HFFc6 (cell line): ENCODE measurements at places on chromosomes 16 and 17.

DNA sequence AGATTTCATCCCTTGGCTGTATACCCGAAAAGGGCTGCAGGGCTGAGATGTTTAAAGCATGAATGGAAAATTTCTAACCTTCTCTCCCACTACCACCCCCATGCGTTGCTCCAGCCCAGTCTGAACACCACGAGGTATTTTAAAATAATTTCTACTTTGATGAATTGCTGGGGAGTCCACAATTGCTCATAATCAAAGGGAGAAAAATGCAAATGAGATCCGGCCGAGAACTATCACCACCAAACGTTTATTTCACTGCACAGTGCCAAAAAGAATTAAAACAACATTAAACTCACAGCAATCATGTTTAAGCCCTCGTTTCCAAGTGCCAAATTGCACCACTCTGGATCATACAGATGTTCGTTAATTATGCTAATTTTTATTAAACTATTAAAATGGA lies 36.7 kb downstream of the SNX11 start:
- DNase-seq, result no peak

- peak; percentile 81 for DNase-seq
These were observed 1.1 kb downstream of the FHOD1 start for GRCh38 chr16:67246081-67246755.

DNA sequence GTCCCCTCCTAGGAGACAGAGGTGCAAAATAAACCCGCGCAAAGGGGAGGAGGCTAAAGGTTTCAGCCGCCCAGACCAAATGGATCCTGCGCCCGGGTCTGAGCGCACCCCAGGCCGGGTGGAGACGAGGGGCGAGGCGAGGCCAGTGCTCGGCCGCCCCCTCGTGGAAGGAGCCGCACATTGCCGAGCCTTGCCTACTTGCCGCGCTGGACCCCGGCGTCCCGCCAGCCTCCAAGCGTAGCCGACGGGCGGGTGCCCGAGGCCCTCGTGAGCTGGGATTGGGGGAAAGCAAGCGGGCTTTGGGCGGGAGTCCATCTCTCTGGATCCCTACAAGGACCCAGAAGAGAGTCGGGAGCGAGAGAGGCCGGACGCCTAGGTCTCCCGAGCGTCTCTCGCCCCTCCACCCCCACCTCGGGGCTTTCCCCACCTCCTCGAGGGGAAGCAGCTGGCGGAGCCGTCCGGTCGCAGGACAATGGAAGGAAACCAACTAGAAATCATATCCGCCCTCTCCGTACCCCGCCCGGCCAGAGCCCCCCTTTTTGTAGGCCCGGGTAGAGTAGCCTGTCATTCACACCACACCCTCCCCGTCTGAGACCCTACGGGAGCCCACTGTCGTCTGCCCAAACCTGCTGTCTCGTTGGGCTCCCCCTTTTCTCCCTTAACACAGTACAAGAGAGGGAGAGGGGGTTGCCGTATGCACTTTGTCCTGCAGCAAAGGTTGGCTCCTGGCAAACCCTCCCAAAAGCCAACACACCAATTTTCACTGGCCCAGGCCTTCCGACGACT lies 664 bp upstream of the BCL6B start:
- DNase-seq, result no peak

DNA sequence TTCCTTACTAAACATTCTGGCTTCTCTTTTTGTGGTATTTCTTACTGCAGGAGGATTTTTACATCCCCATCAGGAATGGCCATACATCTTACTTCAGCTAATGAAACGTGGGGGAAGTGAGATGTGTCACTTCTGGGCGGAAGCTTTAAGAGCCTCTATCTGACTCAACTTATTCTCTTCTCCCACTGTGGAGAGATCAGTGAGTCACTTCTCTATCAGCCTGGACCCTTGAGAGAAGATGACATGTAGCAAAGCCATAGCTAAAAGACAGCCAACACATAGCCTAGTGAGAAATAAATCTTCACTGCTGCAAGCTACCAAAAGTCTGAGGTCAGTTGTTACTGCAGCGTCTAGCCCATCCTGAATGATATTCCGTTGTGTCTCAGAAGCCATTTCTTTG lies 1066.7 kb upstream of the RBFOX1 start:
- DNase-seq, result no peak

- DNase-seq, result no peak
These were observed 184.2 kb downstream of the KCNJ2 start for GRCh38 chr17:70353408-70354092.

DNA sequence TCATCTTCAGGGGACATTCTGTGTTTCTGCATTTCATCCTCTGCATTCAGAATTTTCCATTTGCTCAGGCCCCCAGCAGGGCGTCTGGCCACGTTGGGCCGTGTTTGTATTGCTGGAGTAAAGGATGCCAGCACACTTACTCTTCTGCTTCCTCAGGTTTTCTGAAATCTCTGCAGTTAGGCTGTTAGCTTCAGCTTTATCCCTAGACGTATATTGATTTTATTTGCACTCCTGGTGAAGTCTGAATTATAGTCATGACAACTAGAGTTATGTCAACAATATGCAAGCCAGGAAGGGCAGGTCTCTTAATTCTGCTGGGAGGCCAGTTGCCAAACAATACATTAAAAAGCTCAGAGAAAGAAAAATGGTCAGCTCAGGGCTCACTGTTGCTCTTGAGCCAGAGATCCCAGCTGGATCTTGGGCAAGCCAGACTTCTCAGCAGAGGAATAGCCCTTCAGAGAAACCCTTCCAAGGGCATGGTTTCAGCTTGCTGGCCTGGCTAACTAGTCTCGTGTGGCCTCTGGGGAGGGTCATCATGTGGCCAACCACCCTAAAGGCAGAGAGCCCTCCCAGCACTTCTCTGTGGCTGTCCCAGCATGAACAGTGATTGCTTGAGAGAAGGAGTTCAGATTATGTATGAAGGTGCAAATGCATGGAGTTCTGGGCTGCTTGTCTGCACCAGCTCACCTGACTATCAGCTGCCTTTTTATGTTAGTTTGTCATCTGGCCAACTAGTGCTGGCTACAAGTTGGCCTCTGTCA lies 110.2 kb upstream of the CACNG5 start:
- DNase-seq, result no peak

DNA sequence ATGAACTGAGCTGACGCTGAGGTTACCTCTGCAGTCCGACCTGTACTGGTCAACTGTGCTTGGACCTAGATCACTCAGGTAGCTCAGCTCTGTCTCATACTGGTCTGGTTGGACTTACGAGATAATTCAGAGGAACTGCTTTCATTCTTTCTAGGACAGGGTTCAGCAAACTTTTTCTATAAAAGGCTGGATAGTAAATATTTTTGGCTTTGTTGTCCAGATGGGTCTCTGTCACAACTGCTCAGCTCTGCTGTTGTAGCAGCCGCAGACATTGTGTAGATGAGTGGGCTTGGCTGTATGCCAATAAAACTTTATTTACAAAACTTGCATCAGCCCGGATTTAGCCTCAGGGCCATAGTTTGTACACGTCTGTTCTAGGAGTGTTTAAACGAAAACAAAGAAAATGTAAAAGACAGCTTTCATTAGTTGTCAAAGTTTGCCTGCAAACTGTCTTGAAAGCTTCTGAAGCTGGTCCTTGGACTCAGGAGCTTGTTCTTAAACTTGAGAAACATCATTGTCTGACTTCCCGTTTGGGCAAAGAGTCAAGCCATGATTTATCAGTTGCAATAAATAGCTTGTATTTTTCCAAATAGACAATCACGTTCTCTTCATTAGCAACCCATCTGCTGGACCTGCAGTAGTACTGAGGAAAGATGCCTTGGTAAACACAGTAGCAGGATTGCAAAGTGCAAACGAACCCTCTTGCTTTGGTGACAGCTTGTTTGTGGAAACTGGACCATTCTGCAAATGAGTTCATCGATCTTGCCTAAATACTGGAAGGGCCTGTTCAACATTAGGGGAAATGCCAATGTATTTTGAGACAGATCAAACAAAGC lies 253.4 kb downstream of the SNX29 start:
- peak; percentile 70 for DNase-seq

- no peak for DNase-seq
These were observed 20.4 kb downstream of the ZNHIT3 start for GRCh38 chr17:36506831-36507230.

GRCh38 chr17:45666641-45667040 lies 117.5 kb upstream of the CRHR1 start:
- DNase-seq, result no peak
